Breast epithelium (tissue), 4 donors: ENCODE measurements at places on chromosomes 2 and 18.

GRCh38 chr2:101961338-101962191, 30.2 kb upstream of the IL1R2 start:
- H3K4me1 ChIP-seq, result peaks cover 12% of the 10 kb centered on the region
- peak overlapping the region; percentile 46 for H3K4me3 ChIP-seq
- DNase-seq, result peak; percentile 87
- H3K36me3 ChIP-seq, result no peaks in the 10 kb centered on the region

- no peak for DNase-seq
- peak overlapping the region; percentile 81 for H3K4me3 ChIP-seq
- H3K4me1 ChIP-seq, result no peaks in the 10 kb centered on the region
- H3K36me3 ChIP-seq, result no peaks in the 10 kb centered on the region
- peak overlapping the region; percentile 93 for H3K27ac ChIP-seq
Measured at GRCh38 chr2:190533968-190534309, 583 bp downstream of the NEMP2 start.

DNA sequence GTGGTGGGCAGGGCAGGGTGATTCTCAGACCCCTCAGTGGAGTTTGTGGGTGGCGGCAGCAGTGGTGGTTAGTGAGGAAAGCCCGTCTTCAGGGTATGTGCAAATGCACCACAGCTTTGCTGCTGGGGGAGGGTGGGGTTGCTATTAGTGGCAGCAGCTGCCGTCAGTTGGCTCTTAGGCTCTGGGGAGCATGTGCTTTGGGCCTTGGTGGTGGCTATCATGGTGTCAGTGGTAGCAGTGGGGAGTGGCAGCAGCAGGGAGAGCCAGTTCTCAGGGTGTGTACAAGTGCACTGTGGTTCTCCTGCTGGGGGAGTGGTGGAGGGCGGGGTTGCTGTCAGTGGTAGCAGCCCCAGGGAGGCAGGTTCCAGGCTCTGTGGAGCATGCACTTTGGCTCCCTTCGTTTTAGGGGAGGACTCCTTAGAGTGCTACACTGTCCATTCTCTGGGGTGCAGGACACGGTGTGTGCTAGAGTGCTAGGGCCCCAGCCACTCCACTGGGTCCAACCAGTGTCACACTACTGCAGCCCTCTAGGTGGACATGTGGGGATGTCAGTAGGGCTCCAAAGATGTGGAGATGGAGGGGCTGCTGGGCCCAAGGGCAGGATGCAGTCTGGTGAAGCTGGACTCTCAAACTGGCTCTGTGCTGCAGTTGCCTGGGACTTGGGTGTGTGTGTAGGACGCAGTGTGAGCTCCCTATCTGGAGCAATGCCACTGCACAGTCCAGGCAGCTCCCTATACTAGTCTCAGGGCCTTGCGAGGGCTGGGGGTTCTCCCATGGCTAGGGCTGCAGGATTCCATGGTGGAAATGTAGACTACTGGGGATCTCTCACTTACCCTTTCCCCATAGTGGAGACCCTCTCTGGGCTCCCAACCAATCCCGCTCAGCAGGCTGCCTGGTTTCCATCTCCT, 45.3 kb downstream of the ADCYAP1 start:
- no peaks in the 10 kb centered on the region for H3K27me3 ChIP-seq
- no peak overlapping the region for H3K4me3 ChIP-seq
- no peaks in the 10 kb centered on the region for H3K36me3 ChIP-seq
- no peak overlapping the region for H3K27ac ChIP-seq
- DNase-seq, result no peak
- H3K4me1 ChIP-seq, result no peaks in the 10 kb centered on the region

DNA sequence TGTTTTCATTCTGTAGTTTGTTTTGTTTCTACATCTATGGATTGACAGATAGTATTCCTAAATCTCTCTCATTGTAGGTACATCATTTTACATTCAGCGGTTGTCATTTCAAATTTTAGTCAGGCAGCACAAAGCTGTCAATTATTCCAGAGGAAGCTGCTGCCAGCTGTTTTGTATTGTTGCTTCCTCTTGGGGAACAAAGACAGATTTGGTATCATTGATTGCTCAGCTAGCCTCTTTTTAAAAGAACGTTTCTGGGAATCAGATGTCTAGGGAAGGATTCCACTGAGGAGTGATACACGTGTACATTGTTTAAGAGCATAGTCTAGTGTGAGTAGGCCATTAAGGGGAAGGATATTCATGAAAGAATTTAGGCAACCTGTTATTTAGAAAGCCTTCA, 145.8 kb downstream of the AGPS start:
- no peaks in the 10 kb centered on the region for H3K27me3 ChIP-seq
- no peak overlapping the region for H3K4me3 ChIP-seq
- DNase-seq, result no peak
- H3K36me3 ChIP-seq, result no peaks in the 10 kb centered on the region
- no peaks in the 10 kb centered on the region for H3K4me1 ChIP-seq
- H3K27ac ChIP-seq, result no peak overlapping the region

DNA sequence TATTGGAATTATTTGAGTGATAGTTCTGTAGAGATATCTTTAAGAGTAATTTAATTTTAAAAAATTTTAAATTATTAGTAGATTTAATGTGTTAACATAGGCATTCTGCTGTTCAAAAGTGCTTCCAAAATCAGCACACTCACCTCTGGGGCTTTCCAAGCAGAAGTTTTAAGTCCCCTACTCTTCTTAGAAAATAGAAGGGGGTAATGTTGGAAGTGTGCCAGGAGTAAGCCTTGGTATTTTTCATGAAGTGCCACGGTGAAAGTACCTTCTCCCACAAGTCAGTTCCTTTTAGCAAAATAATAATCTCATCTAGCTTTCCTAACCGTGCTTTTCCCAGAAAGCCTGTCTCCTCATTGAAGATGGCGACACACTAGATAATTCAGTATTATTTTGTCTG, 3.9 kb upstream of the TNFRSF11A start:
- H3K27me3 ChIP-seq, result peaks cover 6% of the 10 kb centered on the region
- no peaks in the 10 kb centered on the region for H3K4me1 ChIP-seq
- H3K36me3 ChIP-seq, result no peaks in the 10 kb centered on the region
- no peak overlapping the region for H3K27ac ChIP-seq

- no peak overlapping the region for H3K27ac ChIP-seq
- no peak for DNase-seq
- H3K4me3 ChIP-seq, result no peak overlapping the region
- H3K27me3 ChIP-seq, result no peaks in the 10 kb centered on the region
- no peaks in the 10 kb centered on the region for H3K4me1 ChIP-seq
Measured at GRCh38 chr2:136342138-136342537, 224.2 kb upstream of the CXCR4 start.

DNA sequence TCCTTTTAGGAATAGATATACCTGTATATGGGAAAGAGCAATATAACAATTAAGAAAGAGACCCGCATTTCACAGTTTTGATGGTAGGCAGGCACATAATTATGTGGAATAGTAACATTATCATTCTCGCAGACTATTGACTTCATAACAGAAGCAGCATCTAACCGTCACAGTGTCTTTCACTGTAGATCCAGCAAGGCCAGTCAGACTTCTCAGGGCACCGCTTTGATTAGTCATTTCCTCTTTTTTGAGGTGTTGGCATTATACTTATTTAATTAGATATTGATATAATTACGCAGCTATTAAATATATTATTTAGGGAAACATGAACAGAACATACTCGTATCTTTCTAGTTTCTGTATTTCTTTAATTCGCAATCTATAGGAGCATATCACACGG, 176.4 kb downstream of the NAPG start:
- H3K27me3 ChIP-seq, result no peaks in the 10 kb centered on the region
- DNase-seq, result no peak
- no peak overlapping the region for H3K27ac ChIP-seq
- H3K4me3 ChIP-seq, result no peak overlapping the region
- H3K36me3 ChIP-seq, result no peaks in the 10 kb centered on the region

- no peaks in the 10 kb centered on the region for H3K4me1 ChIP-seq
- H3K36me3 ChIP-seq, result no peaks in the 10 kb centered on the region
- no peak overlapping the region for H3K27ac ChIP-seq
- H3K4me3 ChIP-seq, result no peak overlapping the region
- DNase-seq, result no peak
- H3K27me3 ChIP-seq, result no peaks in the 10 kb centered on the region
Measured at GRCh38 chr18:45109271-45109670, 428.6 kb downstream of the SETBP1 start.

GRCh38 chr2:235848055-235848454, 320.1 kb downstream of the GBX2 start:
- no peak overlapping the region for H3K27ac ChIP-seq
- no peak overlapping the region for H3K4me3 ChIP-seq
- no peaks in the 10 kb centered on the region for H3K36me3 ChIP-seq
- no peaks in the 10 kb centered on the region for H3K27me3 ChIP-seq
- H3K4me1 ChIP-seq, result no peaks in the 10 kb centered on the region

DNA sequence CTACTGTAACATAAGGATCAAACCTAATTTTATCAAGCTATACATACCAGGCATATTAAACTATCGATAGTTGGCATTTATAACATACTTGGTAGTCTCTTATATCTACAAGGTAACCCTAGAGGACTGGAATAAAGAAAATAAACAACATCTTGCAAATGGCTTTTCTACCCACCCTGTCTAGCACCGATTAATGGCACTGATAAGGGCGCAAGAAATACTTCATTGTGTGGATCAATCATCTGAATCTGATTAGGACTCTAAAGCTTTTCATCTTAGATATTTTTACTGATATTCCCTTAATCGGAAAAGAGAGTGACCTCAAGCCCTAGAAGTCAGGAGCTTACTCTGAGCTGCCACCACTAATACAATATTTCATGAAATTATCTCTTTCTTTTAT, 1461.7 kb upstream of the PIK3C3 start:
- no peak overlapping the region for H3K27ac ChIP-seq
- no peaks in the 10 kb centered on the region for H3K4me1 ChIP-seq
- H3K27me3 ChIP-seq, result no peaks in the 10 kb centered on the region
- DNase-seq, result no peak
- no peak overlapping the region for H3K4me3 ChIP-seq

- H3K27ac ChIP-seq, result peak overlapping the region; percentile 10
- no peaks in the 10 kb centered on the region for H3K27me3 ChIP-seq
- no peak for DNase-seq
- H3K36me3 ChIP-seq, result no peaks in the 10 kb centered on the region
- H3K4me3 ChIP-seq, result no peak overlapping the region
Measured at GRCh38 chr2:160484859-160485520, 8.6 kb downstream of the RBMS1 start.
